ENCODE measurements at places on chromosomes 1 and 21.
A peak's percentile ranks its signal among the peaks of the same experiment; 100 is the strongest.

GRCh38 chr1:33736496-33736895 is 127.4 kb upstream of the HMGB4 start:
- DNase-seq, result no peak

- no peak for DNase-seq
These were observed 62.7 kb upstream of the RUNX3 start for GRCh38 chr1:24992761-24993211.

DNA sequence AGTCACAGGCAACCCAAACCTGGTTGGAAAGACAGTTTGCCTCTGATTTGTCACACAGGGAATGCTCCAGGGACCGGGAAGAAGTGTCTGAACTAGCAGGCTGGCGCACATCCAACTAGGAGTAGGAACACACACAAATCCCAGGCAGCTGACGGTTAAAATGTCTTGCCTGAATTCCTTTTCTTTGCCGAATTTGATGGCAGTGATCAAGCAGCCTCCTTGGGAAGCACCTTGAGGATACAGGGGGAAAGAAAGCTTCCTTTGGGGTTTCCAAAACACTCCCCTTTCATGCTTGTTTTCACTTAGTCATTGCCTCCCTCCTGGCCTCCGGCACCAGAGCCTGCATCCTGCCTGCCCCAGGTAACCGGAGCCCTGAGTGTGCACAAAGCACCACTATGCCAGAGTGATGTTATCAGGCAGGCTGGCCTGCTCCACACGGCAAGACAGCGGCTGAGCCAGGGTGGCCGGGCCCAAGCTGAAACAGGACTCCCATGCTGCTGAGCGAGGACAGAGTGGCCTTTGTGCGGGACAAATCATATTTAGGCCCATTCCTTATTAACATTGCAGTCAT is 193.8 kb downstream of the LMX1A start:
- DNase-seq, result no peak

DNA sequence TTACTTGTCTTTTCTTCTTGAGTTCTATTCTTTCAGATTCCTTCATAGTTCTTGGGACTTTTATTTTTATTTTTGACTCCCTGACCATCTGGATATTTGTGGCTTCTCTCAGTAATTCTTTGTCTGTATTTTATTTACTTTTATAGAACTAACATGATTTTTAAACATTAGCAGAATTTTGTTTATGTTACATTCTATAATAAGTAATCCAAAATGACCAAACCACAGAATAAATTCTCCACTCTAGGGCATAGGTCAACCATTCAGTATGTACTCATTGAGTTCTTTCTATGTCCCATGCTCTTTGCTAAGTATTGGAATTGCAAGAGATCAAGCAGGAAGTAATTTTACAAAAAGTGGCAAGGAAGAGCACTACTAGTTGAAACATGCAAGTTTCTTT is 969.0 kb downstream of the TTLL7 start:
- DNase-seq, result no peak

DNA sequence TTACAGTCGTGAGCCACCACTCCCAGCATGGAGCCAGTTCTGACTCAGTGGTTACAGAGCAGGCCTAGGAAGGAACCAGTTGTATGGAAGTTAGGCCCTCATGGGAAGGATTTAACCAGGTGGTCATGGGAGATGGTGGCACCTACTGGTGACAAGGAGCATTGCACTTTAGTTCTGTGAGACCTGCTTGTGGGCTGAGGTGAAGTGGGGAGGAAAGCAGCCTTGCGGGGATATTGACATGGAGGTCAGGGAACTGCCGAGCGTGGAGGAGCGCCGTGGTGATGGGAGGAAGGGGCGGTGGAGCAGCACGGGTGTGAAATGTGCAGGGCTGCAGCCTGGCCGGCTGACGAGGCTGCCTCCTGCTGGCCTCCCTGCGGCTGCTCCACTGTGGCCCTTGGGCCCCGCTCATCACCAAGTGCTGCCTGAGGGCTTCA is 100.4 kb downstream of the GALNT2 start:
- DNase-seq, result peak; percentile 21

All from stimulated activated CD4-positive, alpha-beta T cell treated with anti-CD3 and anti-CD28 coated beads, Interleukin-2, amount 100 ng/mL, for 4 hours (primary cell).